HAP-1 (cell line): ENCODE measurements at places on chromosomes 3 and 15.

DNA sequence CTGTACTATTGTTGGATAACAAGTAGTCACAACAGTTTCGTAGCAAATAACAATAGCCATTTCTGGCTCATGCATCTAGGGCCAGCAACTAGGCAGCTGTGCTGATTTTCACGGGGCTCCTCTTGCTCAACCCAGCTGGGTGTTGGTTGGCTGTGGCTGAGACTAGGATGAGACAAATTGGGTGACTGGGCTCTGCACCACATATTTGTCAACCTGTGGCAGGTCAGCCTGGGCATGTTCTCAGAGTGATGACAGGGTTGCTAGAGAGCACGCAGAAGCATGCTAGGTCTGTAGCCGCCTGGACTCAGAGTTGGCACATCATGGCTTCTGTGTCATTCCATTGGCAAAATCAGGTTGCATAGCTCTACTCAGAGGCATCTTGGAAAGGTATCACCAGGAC is 175.9 kb downstream of the OTOL1 start:
- no peak for DNase-seq

DNA sequence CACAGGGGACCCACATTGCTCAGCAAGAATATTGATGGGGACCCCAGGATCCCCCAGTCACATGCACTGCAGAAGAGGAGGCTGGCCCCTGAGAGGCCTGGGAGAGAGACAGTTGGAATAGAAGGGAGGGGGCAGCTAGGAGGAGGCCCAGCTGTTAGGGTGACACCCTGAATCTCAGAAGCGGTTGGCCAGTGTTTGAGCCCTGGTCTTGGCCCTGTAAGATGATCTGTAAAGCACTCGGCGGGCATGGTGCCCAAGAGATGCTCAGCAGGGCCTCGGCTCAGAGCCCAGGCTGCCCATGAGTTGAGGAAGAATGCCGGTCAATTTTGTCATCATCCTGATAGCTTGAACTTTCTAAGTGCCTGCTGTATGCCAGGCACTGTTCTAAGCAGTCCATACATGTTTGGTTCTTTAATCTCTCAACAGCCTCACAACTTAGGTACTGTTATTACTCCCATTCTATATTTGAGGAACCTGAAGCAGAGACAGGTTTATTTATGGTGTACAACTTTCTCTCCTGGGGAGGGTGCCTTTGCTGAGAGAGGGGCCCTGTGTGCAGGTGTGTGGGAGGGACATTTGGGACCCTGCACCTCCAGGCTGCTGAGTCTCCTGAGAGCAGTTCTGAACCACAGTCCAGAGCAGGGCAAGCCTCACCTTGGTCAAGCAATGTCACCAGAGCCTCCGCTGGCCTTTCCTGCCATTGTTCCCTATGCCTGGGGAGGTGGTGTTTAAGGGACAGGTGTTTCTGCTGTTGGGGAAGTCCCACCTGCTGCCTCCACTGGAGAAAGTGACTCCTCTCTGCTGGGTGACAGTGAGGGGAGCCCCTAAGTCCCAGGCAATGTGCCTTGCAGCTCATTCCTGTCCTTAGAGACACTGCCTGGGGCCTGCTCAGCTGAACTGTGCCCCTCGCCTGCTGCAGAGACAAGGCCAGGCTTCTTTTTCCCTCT is 26.0 kb downstream of the SLC6A6 start:
- no peak for DNase-seq

DNA sequence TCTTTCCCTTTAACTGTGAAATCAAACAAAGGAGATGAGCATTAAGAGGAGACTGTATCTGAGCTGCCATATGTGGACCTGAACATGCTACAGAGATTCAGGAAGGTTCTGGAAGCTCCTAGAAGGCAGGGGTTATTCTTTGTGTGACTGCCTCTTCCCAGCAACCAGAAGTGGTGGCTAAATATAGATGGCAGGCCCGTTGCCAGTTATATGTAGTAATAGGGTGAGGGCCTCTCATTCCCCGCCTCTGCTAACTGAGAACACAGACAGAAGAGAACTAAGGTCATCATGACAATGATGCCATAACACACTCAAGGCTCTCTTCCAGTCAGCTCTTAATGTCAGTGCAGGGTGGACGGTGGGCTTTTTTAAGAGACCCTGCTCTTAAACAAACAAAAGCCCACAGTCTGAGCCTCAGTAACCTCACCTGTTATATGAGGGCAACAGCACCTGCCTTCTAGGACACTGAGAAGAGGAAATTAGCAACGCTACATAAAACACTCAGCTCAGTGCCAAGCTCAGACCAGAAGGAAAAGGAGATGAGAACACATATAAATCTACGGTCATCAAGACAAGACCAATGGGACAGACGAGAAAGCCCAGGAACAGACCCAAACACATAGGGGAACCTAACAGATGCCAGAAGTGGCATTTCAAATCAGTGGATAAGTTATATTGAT is 22.3 kb downstream of the CFAP92 start:
- no peak for DNase-seq

DNA sequence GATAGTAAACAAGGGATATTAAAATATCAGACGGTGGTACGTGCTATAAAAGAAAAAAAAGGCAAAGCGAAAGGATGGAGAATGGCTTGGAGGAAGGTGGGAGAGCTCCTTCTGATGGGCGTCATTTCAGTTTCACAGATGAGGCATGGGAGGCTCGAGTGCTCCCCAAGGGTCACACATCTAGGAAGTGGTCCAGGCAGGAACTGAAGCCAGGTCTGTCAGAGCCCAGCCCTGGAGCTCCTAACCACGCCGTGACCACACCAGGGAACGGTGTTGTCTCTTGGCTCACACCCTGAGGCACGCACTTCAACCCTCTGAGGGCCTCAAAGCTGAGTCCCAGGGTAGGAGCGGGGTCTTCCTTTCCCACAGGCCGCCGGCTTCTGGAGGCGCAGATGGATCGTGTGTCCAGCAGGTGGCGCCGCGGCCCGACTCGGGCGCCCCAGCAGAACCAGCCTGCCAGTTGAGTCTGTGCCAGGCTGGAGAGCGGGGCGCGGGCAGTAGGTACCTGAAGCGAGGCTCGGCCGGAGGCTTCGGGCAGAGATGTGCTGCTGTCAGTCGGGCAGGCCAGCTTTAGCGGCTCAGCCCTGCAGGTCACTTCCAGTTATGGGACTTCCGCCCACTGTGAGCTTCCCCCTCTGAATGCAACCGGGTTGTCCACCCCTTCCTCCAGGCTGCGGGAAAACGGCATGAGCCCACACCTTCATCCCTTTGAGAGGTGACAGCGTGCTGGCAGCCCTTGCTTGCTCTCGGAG is 68.1 kb downstream of the SLC6A1 start:
- peak; percentile 74 for DNase-seq

DNA sequence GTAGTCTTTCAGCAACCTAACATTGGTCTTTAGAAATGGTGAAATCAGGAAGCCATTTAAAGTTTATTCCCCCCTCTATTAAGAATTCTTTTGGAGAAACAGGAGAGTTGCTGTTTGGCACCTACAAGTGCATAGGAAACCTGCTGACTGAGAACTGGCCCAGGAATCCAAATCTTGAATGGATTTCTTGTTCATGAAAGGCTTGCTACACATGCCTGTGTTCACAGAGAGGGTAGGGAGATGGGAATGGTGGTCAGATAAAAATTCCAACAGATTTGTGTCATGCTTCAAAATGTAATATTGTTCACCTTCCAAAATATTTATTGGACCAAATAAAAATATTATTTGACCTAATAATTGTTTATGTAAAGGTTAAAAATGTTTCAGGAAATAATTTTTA is 24.2 kb upstream of the ZPLD1 start:
- DNase-seq, result no peak

DNA sequence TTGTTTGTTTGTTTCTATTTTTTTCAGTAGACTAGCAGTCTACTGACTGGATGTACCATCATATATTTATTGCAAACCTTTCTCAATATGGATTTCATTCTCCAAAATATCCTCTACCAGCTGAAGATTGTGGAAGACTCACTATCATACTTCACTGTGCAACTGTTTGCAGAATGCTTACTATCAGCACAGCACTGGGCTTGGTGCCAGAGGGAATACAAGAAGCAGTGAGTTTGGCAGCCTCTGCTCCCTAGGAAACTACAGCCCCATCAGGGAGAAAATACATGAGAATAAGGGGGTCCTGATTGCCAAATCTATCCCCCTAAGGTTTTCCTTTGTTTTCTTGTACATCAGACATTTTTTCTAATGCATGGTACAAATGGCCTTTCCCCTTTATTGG is 27.5 kb downstream of the AQP9 start:
- DNase-seq, result no peak

DNA sequence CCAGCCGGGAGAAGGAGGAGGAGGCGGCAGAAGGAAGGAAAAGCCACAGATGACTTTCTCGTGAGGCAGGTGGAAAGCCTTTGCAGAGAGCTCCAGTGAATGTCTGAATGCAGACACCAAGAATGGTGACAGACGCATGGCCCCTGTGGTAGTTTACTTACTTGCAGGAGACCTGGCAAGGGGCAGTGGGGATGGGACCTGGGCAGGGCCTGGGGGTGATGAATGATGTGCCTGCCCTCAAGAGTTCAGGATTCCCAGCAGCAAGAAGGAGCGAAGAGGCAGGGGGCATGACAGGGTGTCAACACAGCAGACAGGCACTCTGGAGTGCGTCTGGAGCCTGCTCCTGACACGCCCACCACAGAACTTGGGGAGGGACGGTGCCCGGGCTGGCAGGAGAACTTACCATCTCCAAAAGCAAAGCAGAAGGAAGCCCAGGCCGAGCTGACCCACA is 260.5 kb upstream of the LYSMD4 start:
- DNase-seq, result no peak

DNA sequence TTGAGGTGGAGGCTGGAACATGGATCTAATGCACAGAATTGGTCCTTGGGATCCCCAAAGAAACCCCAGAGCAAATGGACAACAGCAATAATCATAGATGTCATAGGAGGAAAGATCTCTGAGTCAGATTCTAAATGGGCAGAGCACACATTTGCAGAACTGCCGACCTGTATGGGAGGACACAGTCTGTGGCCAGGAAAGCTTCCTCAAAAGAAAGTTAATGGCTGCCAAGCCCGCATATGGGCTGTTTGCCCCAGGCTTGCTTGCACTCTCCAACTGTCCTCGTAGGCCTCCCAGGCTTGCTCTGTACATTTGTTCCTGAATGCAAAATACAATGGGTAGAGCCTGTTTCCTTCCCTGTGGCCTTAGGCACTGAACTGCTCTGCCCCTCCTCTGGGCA is 102.0 kb upstream of the PLXNA1 start:
- DNase-seq, result no peak
